ENCODE measurements at places on chromosomes 5 and 9.
A peak's percentile ranks its signal among the peaks of the same experiment; 100 is the strongest.

DNA sequence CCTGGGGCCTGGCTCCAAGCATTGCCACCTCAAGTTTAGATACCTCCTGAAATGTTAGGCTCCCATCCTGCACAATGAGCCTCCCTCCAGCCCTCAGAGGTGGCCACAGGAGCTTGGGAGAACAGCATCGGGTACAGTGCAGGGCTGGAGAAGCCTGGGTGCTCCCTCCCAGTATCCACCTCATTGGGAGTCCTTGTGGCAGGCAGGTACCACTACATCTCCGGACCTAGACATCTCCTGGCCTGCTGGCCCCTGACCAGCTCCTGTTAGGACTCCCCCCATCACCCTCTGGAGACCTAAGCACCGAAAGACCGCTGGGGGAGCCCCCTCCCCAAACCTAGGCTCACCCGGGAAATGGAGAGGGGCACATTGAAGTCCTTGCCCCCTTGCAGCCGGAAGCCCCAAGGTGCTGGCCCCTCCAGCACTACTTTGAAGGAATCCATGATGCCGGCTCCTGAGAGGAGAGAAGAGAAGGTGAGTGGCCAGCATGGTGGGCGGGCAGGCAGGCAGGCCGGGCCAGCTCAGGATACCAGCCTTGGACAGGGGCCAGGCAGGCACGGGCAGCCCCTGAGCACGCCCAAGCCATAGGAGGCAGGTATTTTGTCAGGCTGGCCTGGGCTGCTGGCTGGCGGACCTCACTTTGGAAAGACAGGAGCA lies 1.2 kb downstream of the PDLIM7 start:
- no peak for DNase-seq

GRCh38 chr5:143499480-143500114 lies 96.1 kb upstream of the NR3C1 start:
- no peak for DNase-seq

GRCh38 chr5:125032286-125032685 lies 285.8 kb upstream of the ZNF608 start:
- no peak for DNase-seq

GRCh38 chr9:19940811-19941535 lies 152.1 kb upstream of the SLC24A2 start:
- no peak for DNase-seq

DNA sequence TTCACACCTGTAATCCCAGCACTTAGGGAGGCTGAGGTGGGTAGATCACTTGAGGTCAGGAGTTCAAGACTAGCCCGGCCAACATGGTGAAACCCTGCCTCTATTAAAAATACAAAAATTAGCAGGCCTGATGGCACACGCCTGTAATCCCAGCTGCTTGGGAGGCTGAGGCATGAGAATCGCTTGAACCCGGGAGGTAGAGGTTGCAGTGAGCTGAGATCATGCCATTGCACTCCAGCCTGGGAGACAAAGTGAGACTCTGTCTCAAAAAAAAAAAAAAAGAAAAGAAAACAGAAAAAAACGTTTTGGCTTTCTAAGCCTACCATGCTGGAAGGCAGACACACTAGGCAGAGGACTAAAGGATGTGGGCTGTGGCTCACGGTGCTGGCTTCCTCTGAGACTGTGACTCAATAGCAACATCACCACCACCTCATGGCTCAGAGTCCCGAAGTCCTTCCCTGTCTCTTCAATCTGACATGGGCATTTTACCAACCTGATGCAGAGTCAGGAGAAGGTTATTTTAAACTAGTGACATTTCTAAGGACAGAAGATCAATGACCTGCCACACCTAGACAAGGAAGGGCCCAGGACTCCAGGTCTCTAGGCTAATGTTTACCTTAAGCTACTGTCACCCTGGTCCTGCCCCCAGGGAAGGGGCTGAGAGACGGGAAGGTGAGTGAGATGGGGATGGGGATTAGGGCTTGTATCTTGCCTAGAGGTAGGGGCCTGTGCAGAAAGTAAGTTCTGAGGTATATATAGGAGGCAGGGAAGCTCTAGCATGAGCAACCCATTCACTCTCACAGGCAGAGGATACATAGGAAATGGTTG lies 3.7 kb downstream of the ECSCR start:
- DNase-seq, result peak; percentile 63

DNA sequence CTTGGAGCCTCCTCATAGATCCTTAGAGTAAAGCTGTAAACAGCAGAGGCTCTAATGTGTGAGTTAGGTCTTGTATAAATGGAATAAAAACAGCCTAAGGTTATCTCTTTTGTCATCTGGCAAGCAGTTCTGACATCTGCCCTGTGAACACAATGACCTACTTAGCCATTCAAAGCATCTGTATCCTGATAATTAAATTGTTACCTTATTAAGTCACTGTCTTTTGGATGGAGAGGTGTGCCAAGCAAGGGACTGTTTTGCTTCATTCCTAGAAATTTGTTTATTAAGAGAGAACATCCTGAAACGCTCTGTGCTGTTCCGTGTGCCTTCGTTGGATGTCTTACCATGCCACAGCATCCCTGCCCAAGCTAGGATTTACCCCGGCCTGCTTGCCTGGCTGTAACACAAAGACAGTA lies 1.5 kb downstream of the LSM11 start:
- no peak for DNase-seq

GRCh38 chr5:149355688-149356087 lies 2.2 kb upstream of the PCYOX1L start:
- no peak for DNase-seq

DNA sequence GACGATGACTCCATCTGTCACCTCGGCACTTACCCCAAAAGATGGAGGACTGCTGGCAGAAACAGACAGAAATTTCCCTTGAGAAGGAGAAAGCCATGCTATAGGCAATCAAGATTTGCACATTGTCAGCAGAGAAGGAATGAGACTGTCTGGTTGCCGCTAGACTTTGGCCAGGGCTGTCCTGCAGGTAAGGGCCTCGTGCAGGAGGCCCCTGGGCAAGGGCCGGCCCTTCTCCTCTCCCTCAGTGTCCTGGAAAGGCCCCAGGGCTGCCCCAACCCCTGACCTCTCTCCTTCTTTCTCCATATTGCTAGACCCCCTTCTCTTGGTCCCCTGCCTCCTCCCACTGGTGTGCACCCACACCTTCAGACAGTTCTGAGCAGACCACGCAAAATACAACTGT lies 14.6 kb upstream of the KCNIP1 start:
- DNase-seq, result no peak

GRCh38 chr5:179268399-179268952 lies 76.8 kb downstream of the ADAMTS2 start:
- no peak for DNase-seq

DNA sequence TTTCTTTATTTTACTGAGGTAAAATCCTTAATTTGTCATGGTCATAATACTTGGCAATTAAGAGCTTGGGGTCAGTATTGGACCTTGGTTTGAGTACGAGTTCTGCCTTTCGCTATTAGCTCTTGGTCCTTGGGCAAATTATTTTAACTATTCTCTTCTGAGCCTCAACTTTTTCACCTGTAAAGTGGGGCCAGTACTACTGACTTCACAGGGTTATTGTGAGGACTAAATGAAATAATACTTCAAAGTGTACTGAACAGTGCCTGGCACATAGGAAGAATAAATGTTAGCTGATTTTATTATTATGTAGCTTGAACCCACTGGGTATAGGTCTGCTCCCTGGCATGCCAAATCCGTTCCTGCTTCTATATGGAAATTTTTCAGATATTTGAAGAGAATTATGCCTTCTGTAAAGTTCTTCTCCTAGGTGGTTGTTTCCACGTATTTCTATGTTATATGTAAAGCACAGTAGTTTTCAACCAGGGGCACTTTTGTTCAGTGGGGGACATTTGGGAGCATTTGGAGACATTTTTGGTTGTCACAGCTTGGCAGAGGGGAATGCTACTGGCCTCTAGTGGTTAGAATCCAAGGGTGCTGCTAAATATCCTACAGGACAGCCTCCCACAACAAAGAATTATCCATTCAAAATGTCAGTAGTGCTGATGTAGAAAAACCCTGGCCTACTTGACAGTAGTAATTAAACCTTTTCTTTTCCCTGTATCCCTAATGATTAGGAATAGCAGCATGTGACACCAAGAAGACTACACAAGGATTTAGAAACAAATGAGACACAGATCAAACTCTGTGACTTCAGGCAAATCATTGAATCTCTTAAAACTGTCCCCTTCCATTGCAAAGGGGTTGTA lies 4.5 kb downstream of the RCL1 start:
- no peak for DNase-seq

DNA sequence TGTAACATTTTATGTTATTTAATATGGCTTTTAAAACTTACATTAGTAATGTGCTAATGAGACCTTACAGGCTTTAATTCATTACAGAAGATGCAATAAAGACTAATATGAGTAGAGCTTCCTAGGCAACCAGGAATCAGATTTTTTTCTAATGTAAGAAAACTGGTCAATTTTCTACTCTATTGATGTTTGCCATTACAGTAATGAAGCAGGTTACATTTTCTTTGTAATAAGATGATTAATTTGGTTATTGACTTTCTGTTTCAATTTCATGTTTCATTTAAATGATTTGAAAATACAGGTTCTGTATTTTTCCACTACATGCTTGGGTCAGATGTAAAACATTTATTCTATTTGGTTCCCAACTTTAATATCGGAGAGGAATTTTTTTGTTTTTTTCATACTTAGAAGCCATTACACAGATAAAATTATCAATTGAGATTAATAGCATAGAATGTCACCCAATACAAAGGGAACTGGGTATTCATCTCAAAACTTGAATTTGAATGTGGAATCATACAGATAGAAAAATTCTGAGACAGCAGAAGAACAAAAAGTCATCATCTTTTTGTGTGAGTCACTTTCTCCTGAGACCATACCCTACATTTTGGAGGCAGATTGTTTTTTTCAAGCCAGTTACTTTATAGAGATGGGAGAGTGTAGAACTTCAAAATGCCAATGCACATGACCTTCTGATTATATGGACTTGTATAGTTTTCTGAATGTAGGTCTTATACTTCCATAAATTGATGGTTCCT lies 133.6 kb upstream of the HMHB1 start:
- DNase-seq, result no peak

GRCh38 chr5:89080467-89081116 lies 197.6 kb upstream of the MEF2C start:
- DNase-seq, result no peak

- no peak for DNase-seq
These were observed 261.6 kb downstream of the NFIB start for GRCh38 chr9:14052359-14052758.

DNA sequence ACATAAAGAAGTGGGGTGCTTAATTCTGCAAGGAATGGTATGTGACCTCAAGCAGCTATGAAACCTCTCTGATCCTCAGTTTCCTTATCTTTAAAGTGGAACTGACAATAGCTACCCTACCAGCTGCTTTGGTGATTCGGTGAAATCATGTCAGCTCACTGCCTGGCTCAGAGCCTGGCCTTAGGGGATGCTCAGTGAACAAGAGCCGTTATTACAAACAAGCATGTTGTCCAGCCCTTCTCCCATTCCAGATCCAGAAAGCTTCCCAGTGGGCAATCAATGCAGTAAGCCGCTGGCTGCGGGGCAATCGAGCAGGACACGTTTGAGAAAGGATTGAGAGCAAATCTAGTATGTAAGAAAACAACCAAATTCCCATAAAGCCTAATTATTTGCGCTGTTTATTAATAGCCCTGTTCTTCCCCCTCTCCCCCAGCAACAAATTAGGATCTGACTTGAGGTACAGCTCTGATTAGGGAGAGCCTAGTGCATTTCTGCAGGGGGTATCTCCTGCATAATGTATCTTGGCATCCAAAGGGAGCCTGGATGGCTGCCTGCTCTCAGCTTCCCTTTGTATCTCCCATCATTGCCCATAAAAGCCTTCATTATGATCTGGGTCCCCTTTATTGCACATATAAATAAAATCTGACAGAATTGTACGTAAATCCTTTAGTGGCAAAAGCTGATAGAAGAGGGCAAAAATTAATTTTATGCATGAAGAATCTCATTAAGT lies 371.4 kb downstream of the TMEM232 start:
- no peak for DNase-seq

GRCh38 chr5:1503241-1504068 lies 20.3 kb downstream of the LPCAT1 start:
- DNase-seq, result no peak

DNA sequence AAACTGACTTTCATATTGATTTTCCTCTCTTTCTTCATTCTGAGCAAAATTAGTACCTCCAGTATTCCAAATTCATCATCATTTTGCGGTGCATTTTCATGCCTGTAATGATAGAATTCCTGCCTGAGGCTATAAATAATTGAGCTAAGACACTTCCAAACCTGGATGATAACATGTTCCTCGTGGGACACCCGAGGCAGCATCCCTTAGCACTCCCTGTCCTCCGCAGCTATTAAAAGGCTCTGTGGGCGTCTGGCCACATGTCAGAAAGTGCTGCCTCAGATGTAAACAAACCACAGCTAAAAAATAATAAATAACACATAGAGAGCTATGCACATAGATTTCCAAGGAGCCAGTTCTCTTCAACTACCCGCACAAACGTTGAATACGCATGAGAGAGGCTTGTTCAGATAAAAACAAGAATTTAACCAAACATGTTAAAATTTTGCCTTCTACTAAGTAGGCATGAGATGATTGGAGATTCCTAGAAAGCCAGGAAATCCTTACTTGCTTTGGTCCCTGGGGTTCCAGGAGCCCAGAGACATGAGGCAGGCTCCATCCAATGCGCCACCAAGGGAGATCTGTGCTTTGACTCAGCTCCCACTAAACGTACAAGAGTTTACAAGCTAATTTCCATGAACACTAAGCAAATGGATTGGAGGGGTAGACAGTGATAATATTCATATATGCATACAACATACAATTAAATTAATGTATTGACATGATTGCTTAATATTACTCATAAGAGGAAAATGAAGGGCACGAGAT lies 82.7 kb downstream of the SHC3 start:
- DNase-seq, result no peak

DNA sequence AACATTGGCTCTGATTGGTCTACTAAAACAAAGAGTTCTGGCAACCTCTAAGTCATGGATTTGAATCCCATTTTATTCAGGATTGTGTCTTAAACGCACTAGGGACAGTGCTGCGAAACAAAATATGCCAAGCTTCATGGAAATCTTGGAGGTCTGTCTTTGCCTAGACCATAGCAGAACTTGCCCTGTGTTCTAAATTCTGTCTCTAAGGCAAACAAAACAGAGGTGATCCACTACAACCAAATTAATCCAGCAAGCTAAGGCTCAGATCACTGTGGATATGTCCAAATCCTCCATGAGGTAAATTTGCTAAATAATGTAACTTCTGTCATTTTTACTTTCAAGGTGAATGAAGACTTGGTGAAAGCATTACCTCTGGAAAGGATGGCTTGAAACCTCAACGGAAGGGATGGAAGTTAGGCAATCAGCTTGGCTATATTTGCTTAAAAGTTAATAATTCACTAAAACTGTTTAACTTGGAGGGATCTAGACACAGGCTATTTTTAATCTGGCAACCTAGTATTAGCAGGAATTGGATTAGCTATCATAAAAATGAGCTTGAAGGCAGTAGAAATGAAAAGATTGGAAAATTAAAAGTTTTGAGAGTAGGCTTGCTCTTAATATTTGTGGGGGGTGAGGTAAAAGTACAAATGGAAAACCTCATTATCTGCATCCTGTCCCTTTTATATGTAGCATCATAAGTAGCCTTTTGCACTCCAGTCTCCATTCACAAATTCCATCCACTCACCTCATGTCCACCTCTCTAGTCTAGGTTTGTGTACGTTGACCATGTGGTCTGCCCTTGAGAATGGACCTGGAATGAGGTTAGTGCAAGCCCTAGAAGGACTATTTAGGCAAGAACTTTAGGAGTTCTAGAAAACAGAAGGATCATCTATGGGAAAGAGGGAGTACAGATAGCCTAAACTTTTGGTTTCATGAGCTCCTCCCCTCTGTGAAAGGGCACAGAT lies 176.2 kb downstream of the SMC2 start:
- no peak for DNase-seq

All from stimulated activated CD4-positive, alpha-beta T cell treated with anti-CD3 and anti-CD28 coated beads, Interleukin-1b, Interleukin-23, amount 100 ng/mL, for 4 hours (primary cell).